ENCODE measurements at places on chromosomes 13 and 19. TPM values are rescaled to one million over a fixed set of nuclear protein-coding genes. Genes with fewer than 3 reads are reported as not detected.

DNA sequence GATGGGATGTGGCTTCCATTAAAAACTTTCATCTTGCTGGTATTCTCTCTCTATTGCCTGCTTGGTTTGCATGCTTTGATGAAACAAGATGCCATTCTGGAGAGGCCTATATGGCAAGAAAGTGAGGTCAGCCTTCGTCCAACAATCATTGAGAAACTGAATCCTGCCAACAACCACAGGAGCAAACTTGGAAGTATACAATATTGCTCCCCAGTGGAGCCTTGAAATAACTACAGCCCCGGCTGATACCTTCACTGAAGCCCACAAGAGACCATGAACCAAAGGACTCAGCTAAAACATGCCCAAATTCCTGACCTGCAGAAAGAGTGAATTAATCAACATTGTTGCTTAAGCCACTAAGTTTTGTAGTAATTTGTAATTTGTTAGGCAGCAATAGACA, 82.5 kb upstream of the FGF14 start:
- no peak for DNase-seq

DNA sequence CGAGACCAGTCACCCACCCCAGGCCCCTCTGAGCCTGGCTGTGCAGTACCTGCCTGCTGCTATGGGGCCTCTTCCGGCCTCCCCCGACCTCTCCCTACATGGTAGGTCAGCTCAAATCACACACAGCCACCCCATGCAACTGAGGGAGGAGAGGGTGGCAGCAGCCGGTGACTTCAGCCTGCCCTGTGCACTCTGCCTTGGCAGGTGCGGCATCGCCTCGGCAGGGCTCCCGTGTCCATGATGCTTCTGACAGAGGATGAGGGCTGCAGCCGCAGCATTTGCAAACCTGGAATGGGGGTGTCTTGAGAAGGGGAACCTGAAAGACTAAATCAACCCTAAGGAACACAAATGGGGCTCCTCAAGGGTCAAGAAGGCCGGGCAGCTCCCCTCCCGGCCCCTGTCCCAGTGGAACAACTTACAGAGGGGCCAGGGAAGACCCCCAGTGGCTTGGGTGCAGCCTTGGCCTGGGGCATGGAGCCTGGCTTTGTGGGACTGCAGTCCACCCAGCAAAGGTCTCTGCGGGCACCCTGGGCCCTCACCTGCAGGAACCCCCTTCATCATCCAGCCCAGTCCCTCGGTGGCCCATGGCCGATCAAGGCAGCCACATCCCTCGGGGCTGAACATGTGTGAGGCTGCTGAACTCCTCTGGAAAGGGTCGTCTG, 6.7 kb downstream of the TEX29 start:
- no peak for DNase-seq

GRCh38 chr13:79810669-79811068, 329.7 kb downstream of the NDFIP2 start:
- no peak for DNase-seq

GRCh38 chr19:49398001-49398615, 10.1 kb downstream of the KASH5 start:
- no peak for DNase-seq

GRCh38 chr19:35141837-35142605, 1.0 kb upstream of the FXYD7 start:
- no peak for DNase-seq

GRCh38 chr13:97256343-97256783, 34.2 kb downstream of the MBNL2 start:
- no peak for DNase-seq

The SYT3 gene
- polyA plus RNA-seq: 0.36 TPM

The MYADM gene
- 184 TPM for polyA plus RNA-seq

GRCh38 chr13:113904411-113904810, 40.5 kb upstream of the GAS6 start:
- no peak for DNase-seq

GRCh38 chr13:59790626-59791025, 373.1 kb downstream of the DIAPH3 start:
- no peak for DNase-seq

- peak; percentile 32 for DNase-seq
Observed at GRCh38 chr13:26881154-26881553, 120.6 kb upstream of the GPR12 start.

- no peak for DNase-seq
Observed at GRCh38 chr13:75294110-75294509, 187.9 kb downstream of the TBC1D4 start.

DNA sequence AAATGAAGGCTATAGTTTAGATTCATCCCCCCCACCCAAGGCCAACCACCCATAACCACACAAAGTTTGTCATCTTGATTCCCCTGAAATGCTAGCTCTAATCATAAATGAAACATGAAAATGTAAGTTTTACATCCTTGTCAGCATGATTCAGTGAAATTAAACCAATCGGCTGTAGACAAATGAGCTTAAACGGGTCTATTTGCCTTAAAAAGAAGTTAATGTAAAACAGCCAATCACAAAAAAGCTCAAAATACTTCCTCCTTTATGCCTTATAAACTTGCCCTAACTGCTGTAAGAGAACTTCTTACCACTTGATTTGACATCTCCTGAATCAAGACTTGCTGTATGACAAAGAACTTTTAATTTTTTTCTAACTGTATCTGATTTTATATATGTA, 34.5 kb upstream of the MRI1 start:
- no peak for DNase-seq

- no peak for DNase-seq
Observed at GRCh38 chr13:67410645-67411044, 180.5 kb upstream of the PCDH9 start.

The KLK15 gene
- not detected for polyA plus RNA-seq

DNA sequence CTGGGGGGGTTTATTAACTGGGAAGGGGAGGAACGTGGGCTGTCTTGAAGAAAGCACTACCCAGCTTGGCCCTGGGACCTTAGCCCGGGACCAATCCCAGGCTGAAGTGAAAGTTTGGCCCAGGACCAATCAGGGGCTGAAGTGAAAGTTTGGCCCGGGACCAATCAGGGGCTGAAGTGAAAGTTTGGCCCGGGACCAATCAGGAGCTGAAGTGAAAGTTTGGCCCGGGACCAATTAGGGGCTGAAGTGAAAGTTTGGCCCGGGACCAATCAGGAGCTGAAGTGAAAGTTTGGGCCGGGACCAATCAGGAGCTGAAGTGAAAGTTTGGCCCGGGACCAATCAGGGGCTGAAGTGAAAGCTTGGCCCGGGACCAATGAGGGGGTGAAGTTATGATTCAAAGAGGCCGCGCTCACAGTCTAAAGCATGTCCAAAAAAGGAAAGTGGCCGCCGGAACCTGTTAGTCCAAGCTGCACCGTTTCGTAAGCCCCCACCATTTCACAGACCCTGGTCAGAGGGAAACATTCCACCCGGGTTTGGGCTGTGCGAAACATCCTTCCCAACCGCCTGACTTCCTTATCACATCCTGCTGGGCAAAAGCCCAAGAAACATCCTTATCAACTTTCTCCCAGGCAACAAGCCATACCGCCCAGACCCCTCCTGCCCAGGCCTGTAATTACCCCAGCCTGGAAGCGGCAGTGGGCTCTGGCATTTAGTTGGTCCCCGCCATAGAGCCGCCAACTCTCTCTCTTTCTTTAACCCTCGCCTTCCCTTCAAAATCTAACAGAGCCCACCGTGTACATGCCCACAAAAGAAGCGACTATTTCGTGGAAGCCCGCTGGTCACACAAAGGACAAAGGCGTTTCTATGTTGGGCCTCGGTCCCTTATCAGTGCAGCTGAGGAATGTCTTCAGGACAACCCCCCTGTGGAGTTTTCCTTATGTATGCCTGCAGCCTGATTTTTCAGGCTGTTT, 1.1 kb downstream of the ZNF850 start:
- DNase-seq: peak; percentile 63

GRCh38 chr19:55369653-55370304, 484 bp downstream of the IL11 start:
- DNase-seq: no peak

GRCh38 chr13:112142401-112142930, 75.5 kb downstream of the SOX1 start:
- DNase-seq: no peak

The HNRNPL gene
- polyA plus RNA-seq: 273 TPM

- no peak for DNase-seq
Observed at GRCh38 chr19:35327642-35328041, 1.3 kb upstream of the CD22 start.

All from hindlimb muscle (tissue), 1 donor.